Natural killer cell (primary cell): ENCODE measurements at places on chromosomes 13 and 19.

- no peak for DNase-seq
Observed at GRCh38 chr13:39185326-39185725, 147.1 kb downstream of the NHLRC3 start.

- no peak for DNase-seq
Observed at GRCh38 chr19:1080360-1081161, 13.6 kb downstream of the ARHGAP45 start.

GRCh38 chr19:601790-602189 lies 12.1 kb downstream of the HCN2 start:
- DNase-seq, result no peak

GRCh38 chr13:62371737-62372136 lies 956.1 kb upstream of the PCDH20 start:
- DNase-seq, result no peak

- no peak for DNase-seq
Observed at GRCh38 chr19:13284929-13285928, 135.0 kb downstream of the IER2 start.

- DNase-seq, result no peak
Observed at GRCh38 chr13:31827707-31828106, 88.4 kb downstream of the RXFP2 start.

GRCh38 chr19:55303477-55303876 lies 19.7 kb downstream of the BRSK1 start:
- no peak for DNase-seq

GRCh38 chr19:55598034-55598433 lies 1.3 kb downstream of the FIZ1 start:
- no peak for DNase-seq

- no peak for DNase-seq
Observed at GRCh38 chr13:109684084-109684823, 102.1 kb downstream of the IRS2 start.

GRCh38 chr13:113537909-113538688 lies 46.5 kb upstream of the TFDP1 start:
- DNase-seq, result no peak

DNA sequence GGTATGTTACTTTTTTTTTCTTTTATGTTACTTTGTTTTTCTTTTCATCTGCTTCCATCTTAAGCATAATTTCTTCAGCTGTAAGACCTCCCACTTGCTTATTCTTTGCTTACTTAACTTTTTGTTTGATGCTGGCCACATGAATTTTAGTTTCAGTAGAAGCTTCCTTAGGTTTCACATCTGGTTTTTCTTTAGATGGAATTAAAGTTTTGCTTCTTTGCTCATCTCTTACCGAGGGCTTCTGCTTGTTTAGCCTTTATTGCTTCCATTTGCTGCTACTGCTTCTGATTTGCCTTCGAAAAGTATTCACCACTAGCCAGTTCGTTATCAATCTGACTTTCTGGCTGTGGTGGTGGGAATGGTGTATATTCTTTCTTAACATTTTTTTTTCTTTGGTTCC lies 90.9 kb downstream of the GJA3 start:
- DNase-seq, result no peak

DNA sequence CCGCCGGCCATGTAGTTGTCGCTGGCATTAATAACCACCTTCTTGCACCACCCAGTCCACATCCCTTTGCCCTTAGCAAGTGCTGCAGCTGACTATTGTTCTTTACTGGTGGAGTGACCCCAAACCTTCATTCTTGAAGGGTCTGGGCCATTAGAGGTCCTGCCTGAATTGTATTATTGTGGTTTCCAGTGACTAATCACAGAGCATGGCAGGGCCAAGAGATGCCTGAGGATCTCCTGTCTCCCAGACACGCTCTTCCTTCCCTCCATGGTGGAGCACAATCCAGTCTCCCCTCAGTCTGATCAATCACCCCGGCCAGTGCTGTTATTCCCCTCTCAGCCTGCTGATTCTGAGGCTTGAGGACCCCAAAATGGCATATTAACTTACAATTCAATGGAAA lies 39.0 kb downstream of the C1QTNF9 start:
- no peak for DNase-seq

DNA sequence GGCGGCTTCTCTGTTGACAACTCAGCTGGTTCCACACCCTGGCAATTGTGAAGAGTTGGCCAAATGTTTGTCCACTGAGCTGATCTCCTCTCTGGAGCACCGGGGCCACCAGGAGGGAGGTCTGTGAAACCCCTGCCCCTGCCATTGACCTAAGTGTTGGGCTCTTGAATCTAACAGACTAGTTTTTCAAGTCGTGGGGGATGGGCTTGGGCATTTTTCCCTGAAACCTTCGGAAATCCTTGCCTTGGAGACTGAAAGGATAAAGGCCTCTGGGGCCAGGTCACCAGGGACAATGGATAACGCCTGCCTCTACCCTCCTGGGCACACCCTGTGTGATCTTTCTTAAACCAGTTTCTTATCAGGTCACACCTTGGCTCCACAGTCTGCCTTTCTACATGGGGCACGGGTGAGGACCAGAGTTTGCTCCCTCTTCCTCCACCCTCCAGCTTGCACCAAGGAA lies 881 bp downstream of the GEMIN7 start:
- DNase-seq, result no peak

GRCh38 chr13:75870397-75870903 lies 234.3 kb downstream of the LMO7 start:
- no peak for DNase-seq

DNA sequence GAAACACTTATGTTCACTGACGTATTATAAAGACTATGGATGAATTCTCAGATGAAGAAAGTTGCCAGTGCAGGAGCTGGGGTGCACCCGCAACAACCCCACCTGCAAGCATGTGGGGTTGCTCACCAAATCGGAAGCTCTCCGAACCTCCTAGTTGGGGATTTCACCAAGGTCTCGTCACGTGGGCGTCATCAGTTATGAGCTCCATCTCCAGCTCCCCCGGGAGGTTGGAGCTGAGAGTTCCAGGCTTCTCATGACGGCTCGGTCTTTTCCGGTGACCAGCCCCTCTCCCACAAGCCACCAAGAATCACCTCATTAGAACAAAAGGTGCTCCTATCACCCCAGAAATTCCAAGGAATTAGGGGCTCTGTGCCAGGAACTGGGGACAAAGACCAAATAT lies 46.1 kb upstream of the TUBGCP3 start:
- DNase-seq, result no peak

GRCh38 chr13:41813426-41813825 lies 147.5 kb downstream of the VWA8 start:
- DNase-seq, result no peak

- DNase-seq, result no peak
Observed at GRCh38 chr13:102642029-102642428, 45.2 kb downstream of the TPP2 start.

- DNase-seq, result no peak
Observed at GRCh38 chr13:20389696-20390525, 135.7 kb downstream of the CRYL1 start.

DNA sequence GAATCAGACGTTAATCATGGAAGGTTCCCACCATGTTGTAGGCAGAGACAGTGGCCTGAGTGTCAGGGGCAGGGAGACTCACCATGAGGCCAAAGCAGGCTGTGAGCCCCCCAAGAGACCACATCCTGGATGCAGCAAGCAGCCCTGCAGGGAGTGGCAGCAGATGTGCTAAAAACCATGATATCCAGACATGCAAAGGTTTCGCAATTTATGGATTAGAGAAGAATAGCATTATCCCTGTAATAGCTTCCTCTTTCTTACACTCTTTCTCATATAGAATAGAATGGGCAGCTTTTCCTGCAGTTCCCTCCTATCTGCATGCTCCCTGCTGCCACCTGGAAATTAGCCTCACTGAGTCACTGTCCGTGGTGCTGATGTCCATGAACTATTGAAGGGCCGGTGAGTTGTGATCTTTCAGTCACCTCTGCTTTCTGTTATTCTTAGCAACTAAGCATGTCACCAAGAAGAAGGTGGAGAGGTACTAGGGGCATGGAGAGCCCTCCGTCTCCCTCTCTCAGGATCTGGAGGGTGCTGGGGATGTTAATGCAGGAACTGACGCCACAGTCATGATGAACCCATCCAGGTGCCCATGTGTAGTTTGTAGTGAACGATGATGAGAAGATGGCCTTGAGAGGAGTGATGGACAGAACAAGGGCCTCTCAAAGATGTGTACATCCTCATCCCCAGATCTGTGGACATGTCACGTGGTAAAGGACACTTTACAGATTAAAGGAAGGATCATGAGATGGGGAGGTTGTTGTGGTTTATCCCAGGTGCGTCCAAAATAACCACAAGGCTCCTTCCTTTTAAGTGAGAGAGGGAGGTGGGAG lies 9.9 kb downstream of the CEACAM4 start:
- DNase-seq, result no peak

GRCh38 chr13:110269509-110270185 lies 37.3 kb downstream of the COL4A1 start:
- no peak for DNase-seq

DNA sequence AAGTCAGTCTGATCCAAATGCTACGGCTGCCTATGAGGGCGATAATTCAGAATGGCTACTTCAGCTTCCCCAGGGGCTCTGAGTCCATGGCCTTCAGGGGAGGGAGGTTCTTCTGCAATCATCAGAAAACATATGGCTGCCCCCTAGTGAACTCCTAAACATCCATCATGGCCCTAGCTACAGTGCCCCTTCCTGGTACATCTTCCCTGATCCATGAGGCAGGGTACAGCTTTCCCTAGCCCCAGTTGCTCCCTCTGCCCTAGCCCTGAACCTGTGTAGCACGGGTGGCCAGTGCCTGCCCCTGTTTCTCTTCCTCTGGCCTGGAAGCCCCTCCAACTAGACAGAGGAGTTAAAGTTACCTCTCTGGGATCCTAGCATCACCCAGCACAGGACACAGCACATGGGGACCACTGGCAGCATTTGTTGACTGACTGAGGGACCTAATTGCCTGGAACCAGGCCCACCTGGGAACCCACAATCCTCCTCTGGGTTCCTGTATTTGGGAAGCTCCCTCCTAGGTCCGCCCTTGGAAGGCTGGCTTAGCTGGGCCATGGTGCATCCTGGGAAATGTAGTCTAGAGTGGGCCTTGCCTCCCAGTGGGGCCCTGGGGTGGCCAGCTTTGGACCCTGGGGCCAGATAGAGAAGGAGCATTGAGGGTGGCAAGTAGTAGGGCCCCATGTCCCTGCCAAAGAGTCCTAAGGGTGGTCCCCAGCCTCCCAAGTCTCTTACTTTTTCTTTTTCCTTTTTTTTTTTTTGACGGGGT lies 17.7 kb upstream of the SEMA6B start:
- DNase-seq, result no peak

GRCh38 chr13:37869756-37870488 lies at the start of gene TRPC4:
TSS of gene TRPC4 (minus strand) at chr13:37869772. CDS start at chr13:37783333, 86,439 bp downstream.
- DNase-seq, result no peak

- DNase-seq, result no peak
Observed at GRCh38 chr13:41401366-41401765, 56.0 kb upstream of the RGCC start.

- no peak for DNase-seq
Observed at GRCh38 chr19:31666126-31666525, 316.9 kb upstream of the TSHZ3 start.

- no peak for DNase-seq
Observed at GRCh38 chr19:50383001-50383851, 921 bp upstream of the POLD1 start.

DNA sequence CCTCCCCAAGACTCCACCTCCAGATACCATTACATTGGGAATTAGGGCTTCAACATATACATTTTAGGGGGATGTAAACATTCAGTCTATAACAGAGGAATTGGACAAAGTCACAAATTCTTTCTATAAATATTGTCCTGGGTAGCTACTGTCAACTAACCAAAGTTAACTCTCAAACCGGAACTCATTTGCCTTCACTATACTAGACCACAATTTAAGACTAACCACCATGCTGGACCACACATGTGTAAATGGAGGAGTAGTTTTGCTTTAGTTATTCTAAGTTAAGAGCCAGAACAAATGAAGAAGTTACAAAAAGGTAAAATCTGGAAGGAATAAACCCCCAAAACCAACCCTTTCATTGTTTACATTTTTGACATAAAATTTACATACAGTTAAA lies 222.8 kb downstream of the NDFIP2 start:
- no peak for DNase-seq

- DNase-seq, result no peak
Observed at GRCh38 chr13:113441661-113442060, 11.6 kb downstream of the ADPRHL1 start.

DNA sequence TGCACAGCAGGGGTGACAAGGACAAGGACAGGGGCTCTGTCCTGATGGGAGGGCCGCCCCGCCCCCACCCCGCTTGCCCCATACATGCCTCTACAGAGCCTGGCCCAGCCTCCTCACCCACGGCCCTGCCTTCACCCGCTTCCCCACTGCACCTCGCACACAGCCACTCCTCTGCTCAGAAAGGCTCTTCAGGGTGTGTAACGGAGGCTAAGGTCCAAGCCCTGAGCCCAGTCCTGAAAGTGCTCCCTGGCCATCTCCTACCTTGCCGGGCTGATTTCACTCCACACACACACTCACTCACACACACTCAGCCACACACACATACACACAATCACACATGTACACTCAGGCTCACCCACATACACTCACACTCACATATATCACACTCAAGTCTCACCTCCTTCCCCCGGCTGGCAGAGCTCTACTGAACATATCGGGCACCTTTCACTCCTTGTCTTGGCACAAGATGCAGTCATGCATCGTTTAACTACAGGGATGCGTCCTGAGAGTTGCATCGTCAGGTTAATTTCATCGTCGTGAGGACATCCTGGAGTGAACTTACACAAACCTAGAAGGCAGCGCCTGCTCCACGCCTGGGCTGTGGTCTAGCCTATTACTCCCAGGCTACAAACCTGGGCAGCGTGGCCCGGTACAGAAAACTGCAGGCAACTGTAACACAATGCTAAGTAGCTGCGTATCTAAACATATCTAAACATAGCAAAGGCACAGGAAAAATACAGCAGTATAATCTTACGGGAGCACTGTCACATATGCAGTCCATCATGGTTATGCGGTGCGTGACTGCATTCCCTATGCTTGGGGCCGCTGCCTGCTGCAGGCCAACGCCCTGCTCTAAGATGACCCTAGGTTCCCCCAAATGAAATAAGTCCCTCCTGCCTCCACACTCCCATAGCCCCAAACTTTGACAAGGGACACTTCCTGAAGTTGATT lies 13.1 kb downstream of the EPS15L1 start:
- no peak for DNase-seq

DNA sequence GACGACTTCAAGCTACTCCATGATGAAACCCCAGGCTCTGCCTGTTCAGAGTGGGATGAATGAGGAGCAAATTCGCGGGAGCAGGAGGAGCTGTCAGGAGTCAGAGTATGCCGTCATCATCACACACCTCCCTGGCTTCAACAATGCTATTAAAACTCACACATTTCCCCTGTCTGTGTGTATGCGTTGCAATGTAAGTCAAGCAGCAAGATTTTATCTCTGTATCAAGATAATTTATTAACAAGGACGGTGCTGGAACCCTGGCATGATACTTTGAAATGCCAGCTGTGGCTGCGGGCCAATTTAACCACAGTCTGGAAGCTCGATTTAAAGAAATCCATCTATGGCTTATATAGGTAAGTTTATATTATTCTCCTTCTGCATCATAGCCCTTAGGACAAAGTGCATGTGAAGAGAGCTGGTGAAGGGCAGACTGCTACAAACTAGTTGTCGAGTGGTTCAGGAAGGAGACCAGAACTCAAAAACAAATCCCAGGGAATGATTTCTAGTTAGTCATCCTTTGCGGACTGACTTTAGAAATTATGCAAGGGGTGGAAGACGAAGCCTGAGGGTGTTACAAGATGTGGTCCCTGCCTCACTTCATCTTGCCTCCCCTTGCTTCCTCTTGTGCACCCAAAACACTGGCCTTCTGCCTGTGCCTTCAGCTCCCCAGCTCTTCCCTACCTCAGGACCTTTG lies 486.5 kb downstream of the COG6 start:
- no peak for DNase-seq
